Body of pancreas (tissue), 4 donors: ENCODE measurements at places on chromosomes 2 and 18.
A peak's percentile ranks its signal among the peaks of the same experiment; 100 is the strongest.

GRCh38 chr2:157443090-157443489 is 799 bp downstream of the CYTIP start:
- DNase-seq = no peak

DNA sequence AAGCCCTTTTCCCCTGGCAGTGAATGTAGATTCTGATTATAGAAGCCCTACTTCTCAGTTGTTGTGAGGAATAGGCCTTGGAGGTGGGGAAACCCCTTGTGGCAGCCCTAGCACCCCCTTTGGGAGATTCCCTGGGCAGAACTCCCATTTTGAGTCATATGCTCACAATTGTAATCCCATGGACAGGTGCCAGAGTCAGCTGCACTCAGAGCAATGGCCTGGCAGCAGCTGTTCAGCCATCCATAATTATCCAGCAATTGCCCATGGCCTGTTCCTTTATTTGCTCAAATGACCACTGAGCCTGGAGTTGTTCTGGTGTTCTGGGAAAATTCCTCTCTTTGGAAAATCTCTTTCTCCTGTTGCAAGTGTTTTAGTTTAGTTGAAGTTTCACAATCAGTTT is 71.7 kb downstream of the PTRHD1 start:
- peak; percentile 79 for DNase-seq

DNA sequence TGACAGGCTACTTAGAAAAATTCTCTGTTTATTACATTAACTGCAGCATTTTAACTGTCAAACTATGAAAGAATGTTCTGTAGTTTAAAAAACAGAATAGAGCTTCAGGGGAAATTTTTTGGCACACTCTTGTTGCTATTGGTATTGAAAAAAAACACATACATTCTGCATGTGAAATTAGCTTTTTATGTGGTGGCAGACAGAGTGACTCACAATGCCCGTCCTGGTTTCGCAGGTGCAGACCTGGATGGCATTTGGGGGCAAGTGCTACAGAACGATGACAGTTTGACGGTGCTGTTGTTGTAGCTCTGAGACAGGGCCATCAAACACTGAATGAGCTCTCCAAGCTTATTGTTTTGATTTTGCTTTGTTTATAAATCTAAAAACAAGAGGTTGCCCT is 105.0 kb upstream of the MAP3K20 start:
- DNase-seq = no peak

- peak; percentile 22 for DNase-seq
These were observed 136.5 kb upstream of the ETAA1 start for GRCh38 chr2:67260343-67261277.

- DNase-seq = no peak
These were observed 42.1 kb downstream of the HDLBP start for GRCh38 chr2:241273210-241274020.

DNA sequence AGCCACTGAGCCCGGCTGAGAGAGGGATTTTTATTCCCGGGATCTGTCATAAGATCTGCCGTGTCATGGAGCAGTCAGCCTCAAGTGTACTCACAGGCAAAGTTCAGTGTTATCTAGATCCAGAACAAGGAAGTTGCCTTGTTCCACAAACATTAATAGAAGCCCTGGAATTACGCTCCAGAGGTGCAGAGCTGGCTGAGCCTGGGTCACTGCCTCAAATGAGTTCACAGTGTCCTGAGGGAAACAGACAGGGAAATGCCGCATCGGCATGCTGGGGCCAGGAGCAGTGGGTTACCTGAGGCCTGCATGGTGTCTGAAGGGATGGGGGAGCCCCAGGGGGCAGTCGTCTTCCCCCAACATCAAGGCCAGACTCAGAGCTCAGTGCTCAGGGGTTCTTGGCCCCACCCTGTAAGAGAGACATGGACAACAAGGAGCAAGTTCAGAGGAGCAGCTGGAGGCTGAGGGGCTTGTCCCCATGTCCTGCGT is 42.7 kb upstream of the ODC1 start:
- DNase-seq = peak; percentile 55

DNA sequence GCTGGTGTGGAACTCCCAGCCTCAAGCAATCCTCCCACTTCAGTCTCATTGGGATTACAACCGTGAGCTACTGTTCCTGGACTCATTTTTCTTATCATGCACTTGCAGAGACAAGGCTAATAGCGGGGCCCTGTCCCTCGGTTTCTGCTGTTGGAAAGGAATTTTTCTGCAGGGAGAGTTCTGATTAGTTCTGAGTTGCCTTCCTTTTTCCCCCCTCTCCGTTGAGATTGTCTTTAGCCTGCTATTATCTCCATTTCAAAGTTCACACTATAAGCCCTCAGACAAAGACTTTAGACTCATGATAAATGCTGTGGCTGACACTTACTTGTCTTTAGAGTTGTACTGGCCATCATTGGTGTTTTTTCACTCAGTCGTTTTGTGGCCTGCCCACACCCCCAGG is 97.2 kb downstream of the NCOA1 start:
- no peak for DNase-seq

DNA sequence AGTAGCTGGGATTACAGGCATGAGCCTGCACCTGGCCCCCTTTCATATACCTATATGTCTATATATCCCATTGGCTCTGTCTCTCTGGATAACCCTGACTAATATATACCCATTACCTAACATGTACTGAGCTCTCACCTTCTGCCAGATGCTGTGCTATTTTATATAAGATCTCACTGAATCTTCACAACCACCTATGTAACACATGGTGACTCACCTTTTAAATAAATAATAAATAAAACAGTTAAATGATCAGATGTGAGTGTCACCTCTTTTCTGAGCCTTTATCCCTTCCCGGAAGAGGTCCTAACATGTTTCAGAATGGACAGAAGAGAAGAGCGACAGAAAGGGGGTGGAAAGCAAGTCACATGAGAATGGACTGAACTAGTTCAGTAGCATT is 123.1 kb downstream of the SPIRE1 start:
- DNase-seq = no peak

DNA sequence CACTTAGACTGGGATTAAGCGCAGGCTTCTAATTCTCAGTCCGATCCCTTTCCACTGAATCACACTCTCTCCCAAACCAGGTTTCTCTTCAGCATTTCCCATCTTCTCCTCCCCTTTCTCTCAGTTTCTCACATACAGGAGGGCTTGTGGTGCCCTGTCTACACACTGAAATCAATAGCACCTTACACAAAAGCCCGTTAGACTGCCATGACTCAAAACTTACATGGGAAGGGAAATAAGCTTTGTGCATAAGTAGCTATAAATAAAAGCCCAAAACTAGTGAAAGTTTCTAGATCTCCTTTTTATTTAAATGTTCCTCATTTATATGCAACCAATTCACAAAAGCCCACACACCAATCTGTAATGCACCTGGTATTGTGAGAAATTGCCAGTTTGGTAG is 318.4 kb downstream of the TXNL1 start:
- no peak for DNase-seq

DNA sequence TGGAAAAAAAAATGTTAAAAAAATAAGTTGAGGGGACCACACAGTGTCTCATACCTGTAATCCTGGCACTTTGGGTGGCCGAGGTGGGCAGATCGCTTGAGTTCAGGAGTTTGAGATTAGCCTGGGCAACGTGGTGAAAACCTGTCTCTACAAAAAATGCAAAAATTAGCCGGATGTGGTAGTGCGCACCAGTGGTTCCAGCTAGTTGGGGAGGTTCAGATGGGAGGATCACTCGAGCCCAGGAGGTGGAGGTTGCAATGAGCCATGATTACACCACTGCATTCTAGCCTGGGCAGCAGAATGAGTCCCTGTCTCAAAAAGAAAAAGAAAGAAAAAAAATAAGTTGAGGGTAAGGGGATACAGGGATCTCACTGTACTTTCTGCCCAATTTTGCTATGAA is 6.1 kb upstream of the KYNU start:
- DNase-seq = no peak

GRCh38 chr2:215356948-215357461 is 45.1 kb downstream of the ATIC start:
- DNase-seq = no peak

DNA sequence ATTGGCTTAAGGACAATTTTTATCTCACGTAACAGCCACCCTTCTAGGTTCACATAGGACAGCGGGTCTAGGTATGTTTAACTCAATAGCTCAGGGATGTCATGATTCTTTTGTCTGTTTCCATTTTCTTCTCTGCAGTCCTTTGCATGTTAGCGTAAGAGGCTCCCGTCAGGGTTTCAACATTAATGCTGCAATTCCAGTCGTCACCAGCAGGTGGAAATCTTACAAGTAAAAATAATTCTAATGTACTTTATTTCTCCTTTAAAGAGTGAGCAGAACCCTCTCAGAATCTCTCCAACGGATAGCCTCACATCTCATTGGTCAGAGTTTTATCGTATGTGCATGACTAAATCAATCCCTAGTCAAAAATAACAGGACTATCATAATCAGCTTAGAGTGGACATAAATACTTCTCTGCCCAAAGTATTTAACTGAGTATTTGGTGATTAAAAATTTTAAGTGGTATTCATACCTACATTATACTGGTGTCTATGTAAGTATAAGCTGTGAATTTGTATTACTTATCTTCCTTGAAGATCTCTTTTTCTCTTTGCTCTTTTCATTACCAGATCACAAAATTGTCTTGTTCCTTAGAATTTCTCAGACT is 487.2 kb upstream of the GCFC2 start:
- DNase-seq = peak; percentile 76

DNA sequence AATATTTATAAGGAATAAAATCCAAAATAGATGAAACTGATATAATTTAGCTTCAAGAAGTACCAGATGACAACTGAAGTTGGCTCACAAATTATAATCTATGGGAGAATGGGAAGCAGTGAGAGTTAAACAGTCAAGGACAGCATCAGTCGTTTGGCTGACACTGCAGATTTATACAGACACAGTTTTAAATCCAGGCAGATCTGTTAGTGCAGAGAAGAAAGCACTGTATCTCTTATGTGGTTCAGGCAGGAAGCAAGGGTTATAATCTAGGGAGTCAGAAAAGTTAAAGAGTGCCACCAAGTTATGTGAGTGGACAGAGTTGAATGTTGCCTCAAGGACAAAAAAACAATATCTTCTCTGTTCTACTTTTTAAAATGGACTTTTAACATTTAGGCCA is 880.2 kb downstream of the TSN start:
- DNase-seq = no peak

DNA sequence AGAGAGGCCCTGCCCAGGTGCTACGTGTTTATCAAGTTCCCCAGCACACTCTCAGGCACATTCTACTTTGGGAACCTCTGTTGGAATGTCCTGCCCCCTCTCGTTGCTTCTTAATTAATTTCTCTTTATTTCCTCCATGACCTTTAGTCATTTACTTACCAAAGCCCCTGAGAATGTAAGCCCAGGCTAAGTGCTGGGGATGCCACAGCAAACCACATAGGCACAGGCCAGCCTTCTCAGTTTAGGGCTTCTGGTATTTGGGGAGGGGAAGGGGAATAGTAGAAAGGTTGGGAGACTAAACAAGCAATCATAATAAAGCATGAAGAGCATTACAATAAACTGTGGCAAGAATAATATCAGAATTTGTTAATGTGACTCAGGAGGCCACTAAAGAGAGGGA is 85.7 kb downstream of the EVA1A start:
- DNase-seq = no peak

DNA sequence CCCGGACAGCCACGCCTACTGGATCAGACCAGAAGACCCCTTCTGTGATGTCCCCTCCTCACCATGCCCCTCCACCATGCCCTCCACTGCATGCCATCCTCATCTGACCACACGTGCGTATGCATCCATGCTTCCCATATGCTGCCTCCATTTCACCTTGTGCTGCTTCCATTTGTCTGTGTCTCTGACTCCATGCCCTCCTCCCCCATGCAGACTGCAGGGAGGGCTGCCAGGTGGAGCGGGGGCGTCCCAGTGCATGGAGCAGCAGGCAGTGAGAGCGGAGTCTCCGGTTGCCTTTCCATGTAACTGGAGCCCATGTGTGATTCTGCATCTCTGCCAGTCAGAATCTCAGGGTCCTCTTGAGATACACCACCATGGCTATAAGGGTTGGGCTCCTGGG is 52.6 kb downstream of the COA5 start:
- no peak for DNase-seq

GRCh38 chr2:233976690-233977294 is 59.6 kb downstream of the TRPM8 start:
- DNase-seq = no peak

GRCh38 chr2:58120626-58121229 is 74.1 kb downstream of the VRK2 start:
- no peak for DNase-seq

GRCh38 chr18:4319738-4320677 is 135.1 kb downstream of the DLGAP1 start:
- no peak for DNase-seq

- DNase-seq = no peak
These were observed 227.8 kb upstream of the RBBP8 start for GRCh38 chr18:22705328-22705727.

- DNase-seq = no peak
These were observed 1293.1 kb upstream of the SLC39A10 start for GRCh38 chr2:194363878-194364277.

GRCh38 chr2:34949316-34949715 is 1350.2 kb upstream of the FAM98A start:
- DNase-seq = no peak

DNA sequence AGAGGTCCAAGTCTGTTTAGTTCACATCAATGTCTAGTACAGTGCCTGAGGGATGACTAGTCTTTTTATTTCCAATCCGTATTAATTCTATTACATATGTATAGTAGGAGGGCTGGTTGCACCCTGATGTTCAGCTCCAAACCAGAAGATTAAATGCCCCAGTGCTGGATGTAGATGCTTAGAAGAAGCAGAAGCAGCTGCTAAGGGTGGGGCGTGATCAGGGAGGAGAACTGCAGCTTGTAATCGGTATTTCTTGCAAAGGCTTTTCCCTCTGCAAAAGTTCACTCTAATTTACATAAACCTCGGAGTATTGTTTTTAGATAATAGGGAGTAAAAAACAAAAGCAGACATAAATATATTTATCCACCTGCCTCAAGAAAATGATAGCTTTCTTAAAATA is 145.3 kb upstream of the ITGA4 start:
- DNase-seq = no peak

DNA sequence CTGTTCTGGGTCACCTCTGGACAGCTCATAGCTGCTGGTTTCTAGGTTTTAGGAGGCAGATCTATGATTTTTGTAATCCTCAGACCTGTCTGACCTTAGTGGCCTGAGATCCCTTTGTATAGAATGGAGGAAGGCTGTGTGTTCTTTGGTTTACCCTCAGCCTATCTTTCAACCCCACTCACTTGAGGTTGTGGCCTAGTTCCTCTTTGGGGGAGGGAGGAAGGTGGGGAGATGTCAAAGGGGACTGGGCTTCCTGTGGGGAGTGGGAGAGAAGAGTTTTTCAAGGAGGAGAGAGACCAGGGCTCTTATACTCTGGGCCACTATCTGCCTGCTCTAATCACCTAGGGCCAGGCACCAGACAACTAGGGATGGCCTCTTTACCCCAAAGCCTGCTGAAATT is 28.5 kb downstream of the SEMA4F start:
- no peak for DNase-seq

- DNase-seq = no peak
These were observed 1.5 kb downstream of the DLX2 start for GRCh38 chr2:172100935-172101820.

DNA sequence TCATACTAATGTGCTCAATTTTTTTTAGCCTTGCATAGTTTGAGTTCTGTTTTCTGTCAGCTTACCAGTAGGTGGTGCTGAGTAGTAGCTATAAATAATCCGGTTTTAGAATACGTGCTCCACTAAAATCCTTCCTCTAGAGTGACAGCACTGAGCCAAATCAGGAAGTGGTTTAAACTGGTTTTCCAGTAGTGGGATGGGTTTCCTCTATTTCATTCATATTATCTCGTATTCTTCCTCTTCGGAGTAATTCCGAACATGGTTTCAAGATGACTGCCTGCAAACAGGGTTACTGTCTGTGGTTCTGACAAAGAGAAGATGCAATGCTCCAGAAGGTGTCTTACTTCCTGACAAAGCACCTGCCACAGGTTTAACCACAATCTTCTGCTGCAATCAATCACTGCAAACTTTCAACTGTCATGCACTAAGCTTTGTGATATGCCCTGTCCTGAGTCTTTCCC is 496.9 kb upstream of the VRK2 start:
- DNase-seq = no peak
